ENCODE measurements at places on chromosomes 5 and 9.

DNA sequence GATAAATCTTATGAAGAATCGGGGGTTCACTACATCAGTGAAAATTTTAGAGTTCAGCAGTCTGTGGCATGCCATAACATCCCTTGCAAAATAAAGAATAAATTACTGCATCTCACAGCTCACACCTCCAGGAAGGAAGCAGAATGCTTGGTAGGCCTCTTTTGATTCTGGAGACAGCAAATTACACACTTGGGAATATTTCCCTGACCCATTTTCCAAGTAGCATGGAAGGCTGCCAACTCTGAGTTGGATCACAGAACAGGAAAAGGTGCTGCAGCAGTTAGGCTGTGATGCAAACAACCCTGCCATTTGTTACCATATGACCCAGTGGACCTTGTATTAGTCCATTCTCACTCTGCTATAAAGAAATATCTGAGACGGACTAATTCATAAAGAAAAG is 293.5 kb downstream of the ASTN2 start:
- DNase-seq = no peak

DNA sequence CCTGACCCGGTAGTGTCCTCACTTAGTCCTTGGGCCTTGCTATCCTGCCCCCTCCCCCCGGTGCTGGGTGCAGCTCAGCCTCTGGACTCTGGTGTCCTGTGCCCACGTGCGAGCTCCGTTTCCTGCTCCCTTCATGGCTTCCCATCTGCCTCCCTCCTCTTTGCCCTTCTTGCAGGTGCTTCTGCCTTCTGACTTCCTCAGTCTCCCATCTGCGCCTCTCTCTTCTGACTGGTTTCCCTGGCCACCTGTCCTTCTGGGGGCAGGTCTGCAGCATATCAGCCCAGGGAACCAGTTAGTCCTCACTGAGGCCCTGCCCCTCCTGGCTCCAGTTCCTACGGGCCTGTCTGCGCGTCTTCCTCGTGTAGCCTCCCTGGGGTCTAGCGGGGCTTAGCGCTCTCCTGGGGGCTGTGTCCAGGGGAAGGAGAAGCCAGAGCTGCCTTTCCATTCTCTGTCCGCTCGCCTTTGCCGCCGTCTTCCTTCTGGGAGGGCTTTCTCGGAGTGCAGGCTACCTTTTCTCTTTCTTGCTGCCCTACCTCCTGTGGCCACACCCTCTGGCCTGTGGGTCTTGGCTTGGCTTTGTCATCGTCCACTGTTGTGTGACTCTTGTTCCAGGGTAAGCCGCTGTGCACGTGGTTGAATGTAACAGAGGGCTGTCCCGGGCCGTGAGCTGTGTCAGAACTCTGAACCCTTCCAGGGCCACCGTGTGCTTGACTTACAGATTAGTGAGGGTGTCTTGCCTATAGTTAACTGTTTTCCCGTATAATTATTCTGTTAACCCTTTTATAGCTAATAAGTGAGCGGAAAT is 51.8 kb downstream of the EHMT1 start:
- no peak for DNase-seq

DNA sequence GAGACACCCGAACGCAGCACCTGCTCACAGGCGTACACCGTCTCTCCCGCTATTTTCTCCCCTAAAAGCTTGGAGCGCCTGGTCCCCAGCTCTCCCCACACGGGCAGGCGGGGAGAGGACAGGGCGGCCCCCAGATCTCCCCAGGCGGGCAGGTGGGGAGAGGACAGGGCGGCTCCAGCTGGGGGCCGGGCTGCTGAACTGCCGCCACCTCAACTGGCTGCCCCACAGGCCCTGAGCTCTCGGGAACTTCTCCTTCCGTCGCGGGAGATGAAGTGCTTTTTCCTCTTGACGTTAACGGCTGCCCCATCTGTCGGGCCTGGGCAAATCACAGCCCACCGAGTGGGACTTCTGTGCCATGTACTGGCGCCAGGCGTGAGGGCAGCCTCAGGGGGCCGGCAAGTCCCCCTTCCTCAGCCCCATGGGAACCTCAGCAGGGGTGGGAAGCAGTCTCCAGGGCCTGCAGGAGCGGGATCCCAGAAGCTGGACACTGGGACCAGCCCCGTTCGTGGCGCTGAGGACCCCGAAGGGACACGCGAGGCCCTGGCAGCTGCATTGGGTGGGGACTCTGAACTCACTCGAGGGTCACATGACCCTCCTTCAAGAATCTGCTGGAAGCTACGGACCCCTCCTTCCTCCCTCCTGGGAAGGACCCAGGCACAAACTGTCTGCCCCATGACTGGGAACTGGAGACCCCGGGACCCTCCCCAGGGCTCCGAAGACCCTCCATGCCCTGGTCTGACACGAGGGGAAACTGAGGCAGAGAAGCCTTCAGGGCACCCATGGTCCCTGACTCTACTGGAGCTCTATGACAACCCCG is 5.7 kb upstream of the EGFL7 start:
- DNase-seq = no peak

GRCh38 chr5:155655569-155655968 is 642.0 kb downstream of the KIF4B start:
- no peak for DNase-seq

DNA sequence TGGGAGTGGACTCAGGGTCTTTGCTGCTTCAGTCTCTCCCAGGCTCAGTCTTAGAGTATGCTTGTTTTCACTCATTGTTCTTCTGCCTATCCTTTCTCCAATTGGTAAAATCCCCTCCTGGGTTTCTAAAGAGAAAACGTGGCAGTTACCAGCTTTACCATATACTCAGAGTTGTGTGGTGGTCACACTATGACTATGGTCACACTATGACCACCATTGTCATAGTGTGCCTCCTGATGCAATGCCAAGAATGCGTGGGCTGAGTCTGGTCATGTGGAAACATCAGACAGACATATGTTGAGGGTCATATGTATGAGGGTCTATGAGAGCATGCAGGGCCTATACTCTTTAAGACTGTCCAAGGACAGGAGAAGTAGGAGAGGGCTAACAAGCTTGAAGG is 326.5 kb upstream of the PRR16 start:
- no peak for DNase-seq

- DNase-seq = no peak
These were observed 36.8 kb downstream of the ITK start for GRCh38 chr5:157217289-157218024.

- no peak for DNase-seq
These were observed 210.8 kb upstream of the SMARCA2 start for GRCh38 chr9:1804128-1804865.

DNA sequence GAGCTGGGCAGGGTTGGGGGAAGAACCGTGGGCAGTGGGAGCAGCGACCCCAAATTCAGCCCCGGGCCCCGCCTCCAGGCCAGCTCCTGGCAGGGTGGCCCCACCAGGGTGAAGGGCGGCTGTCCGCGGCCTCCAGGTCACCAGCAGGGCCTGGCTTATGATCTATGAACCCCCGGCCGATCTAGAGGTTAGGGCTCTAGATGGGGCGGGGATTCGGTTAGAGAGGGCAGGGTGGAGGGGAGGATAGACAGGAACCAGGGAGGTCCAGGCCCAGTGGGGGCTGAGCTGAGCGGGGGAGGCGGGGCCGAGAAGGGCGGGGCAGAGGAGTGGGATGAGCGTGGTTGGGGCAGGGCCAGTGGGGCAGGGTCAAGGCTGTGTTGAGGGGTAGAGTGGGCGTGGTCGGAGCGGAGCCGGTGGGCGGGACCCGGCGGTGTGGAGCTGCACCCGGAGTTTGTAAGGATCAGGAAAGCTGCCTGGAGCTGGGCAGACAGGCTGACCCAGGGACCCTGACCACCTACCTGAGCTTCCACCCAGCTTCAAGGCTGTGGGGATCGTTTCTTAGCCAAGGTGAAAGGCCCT is 29.3 kb upstream of the OBP2B start:
- DNase-seq = no peak

DNA sequence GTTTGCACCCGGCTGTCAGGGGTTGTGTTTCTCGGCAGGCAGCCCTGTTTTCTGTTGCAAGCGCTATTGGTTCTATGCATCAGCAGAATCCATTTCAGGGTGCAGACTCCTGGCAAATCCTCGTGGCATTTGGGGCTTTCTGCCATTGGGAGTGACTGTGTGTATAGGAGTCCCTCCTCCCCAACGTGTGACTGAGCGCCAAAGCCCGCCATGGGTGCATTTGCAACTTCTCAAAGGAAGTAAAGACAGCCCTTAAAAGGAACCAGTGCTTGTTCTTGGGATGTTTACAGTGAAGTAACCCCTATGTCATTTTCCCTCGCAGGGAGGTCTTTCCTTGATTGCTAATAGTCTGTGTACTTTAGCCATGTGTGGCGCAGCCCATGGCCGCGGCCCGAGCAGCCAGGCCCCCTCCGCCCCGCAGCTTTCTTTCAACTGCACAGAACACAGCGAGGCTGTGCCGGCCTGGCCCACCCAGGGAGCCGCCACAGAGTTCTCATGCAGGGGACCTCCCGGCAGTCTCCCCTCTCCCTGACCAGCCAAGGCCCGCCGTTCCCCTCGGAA is 175.6 kb downstream of the HSD17B3 start:
- DNase-seq = no peak

DNA sequence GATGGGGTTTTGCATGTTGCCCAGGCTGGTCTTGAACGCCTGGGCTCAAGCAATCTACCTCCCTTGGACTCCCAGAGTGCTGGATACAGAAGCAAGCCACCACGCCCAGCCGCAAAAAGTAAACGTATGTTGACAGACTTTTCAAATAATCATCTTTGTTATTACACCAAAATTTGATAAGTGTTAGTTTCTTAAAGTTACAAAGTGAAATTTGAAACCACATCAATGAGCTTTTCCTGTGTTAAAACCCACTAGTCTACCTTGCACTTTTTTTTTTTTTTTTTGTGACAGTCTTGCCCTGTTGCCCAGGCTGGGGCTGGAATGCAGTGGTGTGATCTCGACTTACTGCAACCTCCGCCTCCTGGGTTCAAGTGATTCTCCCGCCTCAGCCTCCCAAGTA is 29.9 kb downstream of the SPACA9 start:
- DNase-seq = no peak

DNA sequence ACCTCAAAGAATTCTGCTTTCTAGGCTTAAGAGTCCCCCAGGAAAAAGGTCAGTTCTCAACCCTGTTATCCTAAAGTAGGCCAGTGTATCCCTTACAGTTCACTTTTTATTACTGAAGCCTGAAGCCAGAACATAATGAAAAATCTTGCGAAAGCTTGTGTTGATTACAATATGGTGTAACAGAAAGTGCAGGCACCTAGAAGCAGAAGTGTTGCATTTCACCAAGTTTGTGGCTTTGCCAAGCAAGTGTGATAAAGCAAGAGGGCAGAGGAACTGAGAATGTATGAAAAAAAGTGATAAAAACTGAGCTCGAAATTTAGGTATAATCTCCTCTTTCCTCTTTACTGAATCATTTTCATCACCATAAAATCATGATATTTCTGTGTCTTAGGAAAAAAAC is 26.2 kb downstream of the AGTPBP1 start:
- no peak for DNase-seq

DNA sequence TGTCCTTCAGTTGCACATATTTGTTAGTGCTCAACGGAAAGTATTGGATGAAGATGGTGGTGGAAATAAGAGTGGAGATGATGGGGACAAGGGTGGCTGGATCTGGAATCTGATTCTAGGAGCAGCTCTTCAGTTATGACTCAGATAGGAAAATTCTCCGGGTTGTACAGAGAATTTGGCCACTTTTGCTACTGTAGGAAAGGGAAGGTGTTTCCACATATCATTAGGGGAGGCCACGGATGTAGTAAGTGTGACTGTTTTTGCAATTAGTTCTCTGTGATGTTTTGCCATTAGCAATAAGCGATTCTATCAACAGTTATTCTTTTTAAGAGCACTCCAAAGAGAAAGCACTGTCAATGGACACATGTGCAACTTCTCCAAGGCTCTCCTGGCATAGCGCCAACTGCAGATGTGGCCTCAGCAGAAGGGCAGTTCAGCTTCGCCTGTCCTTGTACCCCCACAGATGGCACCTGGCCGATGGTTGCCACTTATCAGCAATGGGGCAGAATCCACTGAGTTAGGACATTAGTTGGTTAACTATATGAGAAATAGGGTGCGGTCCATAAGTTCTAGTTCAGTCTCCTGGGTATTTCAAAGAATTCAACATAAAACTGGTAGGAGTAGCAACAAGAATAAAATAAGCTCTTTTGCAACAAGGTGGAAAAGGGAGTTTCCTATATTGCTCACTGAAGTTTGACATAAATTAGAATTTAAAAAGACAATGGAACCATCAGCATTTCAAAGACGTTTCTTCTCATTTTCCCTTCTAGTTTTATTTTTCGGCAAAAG is 96.3 kb downstream of the ARSB start:
- DNase-seq = no peak
